WERI-Rb-1 (cell line): ENCODE measurements at places on chromosomes 16 and 17.
A peak's percentile ranks its signal among the peaks of the same experiment; 100 is the strongest.

GRCh38 chr17:77480509-77481215, 339.9 kb downstream of the SEC14L1 start:
- no peak for DNase-seq

- DNase-seq = no peak
Observed at GRCh38 chr17:49061524-49061943, 64.3 kb downstream of the IGF2BP1 start.

GRCh38 chr16:50273888-50274325, 7.6 kb downstream of the ADCY7 start:
- DNase-seq = no peak

GRCh38 chr17:48901241-48901640, 7.0 kb upstream of the UBE2Z start:
- DNase-seq = peak; percentile 60

- no peak for DNase-seq
Observed at GRCh38 chr17:72422204-72422504, 301.3 kb downstream of the SOX9 start.

- DNase-seq = no peak
Observed at GRCh38 chr16:83803811-83804210, 4.0 kb upstream of the HSBP1 start.

DNA sequence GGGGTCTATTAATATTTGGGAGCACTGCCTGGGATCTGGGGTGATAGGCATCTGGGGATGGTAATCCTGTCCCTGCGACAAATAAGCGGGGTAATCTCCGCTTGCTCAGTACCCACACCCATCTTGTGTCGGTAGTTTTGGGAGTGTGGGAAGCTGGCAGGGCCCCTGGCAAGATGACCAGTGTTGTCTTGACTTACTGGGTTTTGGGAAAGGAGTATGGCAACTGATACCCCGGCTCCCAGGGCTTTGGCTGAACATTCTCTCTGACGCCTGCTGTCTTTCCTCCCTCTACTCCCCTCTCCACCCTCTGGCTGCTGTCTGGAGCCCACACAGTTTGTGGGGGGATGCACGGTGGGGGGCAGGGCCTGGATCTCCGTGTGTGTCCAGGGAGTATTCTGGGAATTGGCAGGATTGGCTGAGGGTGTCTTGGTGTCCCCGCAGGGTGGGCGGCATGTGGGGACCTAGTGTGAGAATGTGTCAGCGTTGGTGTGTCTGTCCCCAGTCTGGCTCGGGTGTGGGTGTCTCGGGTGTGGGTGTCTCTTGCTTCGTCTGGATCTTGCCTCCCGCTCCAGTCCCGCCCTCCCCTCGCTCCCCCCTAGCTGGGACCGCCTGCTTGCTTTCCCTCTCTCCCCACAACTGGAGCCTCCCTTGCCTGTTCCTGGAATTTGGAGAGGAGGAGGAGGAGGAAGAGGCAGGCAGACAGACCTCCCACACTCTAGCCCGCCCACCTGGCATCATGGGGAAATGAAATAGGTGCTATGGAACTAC, 12.0 kb downstream of the RARA start:
- DNase-seq = no peak

- no peak for DNase-seq
Observed at GRCh38 chr16:56606476-56607108, 1.8 kb upstream of the MT2A start.

DNA sequence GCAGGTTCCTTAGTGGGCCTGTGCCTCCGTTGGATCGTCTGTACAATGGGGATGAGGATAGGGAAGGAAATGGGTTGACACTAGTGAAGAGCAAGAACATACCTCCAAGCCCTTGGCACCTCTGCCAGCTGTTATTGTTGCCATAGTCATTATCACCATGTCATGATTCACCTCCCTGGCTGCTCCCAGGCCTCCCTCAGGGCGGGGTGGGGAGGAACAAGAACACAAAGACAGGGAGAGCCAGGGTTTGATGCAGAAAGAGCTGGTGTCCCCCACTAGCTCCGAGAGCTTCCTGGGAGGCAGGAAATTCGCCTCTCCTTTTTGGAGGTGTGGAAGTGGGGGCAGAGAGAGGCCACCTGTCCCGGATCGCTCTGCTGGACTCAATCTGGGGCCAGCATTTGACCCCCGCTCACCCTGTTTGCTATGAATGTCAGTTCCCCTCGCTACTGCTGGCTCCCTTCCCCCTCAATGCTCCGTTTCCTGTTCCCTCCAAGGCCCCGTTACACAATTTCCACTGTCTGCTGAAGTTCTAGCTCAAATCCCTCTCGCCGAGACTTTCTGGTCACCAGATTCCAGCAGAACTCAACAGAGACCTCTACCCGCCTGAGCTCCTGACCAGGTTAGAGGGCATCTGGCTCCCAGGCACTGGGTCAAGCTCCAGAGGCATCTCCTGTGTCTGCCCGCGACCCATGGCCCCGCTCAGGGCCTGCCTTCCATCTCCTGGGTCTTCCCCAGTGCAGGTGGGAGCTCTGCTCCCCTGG, 9.1 kb downstream of the TIMP2 start:
- no peak for DNase-seq

GRCh38 chr17:79847698-79848369, 8.6 kb upstream of the CBX4 start:
- no peak for DNase-seq

- DNase-seq = no peak
Observed at GRCh38 chr17:43790311-43790940, 10.2 kb downstream of the CFAP97D1 start.

DNA sequence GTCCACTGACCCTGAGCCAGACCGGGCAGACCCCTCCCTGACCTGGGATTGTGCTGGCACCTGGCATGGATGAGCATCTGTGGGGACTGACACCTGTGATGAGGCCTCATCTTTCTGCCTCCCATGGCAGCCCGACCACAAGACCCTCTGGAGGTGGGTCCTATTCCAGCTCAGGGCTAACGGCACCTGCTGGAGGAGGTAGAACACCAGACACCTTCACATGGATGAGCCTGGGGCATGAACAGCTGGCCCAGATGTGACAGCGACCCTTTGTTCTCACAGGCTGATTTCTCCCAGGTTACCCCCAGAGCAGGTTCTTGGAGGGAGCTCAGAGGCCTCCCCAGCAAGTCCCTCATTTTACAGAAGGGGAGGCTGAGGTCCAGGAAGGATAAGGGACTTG, 46.4 kb upstream of the PIK3R6 start:
- DNase-seq = no peak

DNA sequence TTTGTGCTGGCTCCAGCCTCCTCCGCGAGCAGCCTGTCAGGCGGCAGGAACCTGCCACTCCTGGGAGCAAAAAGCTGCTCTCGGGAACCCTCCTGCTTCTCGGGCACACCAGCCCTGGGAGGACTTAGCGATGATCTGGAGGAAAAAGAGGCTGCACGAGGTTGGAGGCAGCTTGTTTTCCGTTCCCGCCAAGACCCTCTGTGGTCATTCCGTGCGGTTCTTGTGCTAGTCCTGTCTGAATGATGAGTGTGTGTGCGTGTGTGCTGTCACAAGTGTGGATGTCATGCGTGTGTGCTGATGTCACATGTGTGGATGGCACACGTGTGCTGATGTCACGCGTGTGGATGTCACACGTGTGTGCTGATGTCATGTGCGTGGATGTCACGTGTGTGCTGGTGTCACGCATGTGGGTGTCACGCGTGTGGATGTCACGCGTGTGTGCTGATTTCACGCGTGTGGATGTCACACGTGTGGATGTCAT, 150.0 kb downstream of the NPIPB11 start:
- DNase-seq = no peak

DNA sequence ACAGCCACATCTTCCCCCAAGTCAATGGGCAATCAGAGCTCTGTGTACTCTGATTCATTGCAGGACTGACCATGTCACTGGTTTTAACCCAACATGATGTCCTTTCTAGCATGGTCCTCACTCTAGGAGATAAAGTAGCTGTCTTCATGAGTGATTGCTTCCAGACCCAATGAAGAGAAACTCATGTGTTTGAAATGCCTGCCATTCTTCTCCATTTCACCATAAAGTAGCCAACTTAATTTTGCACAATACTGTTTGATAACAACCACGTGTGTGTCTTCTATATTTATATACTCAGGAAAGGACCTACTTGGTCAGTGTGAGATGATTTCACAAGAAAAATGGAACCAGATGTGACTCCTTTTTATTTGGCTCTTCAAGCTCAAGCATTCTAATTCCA, 172.5 kb downstream of the AXIN2 start:
- no peak for DNase-seq

DNA sequence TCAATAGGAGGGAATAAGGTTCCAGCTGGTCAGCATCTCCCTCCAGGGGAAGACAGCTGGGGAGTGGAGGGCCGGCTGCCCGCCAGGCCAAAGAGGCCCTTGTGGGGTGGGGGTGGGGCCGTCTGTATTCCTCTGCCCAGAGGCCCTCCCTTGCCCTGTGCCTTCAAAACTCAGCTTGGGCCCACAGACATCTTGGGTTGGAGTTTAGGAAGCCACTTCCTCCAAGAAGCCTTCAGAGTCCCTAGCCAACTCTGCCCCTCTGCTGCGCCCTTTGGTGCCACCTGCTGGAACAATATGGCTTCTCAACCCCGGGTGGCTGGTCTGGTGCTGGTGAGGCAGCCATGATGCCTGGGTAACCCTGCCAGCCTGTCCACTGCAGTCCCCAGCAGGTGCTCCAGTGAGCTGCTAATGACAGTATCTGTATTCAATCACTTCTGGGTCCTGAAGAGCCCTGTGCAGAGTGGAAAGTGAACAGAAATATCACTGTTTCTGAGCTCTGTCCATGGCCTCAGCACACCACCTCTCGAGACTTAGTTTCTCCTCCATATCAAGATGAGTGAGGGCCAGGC, 16.7 kb downstream of the HSD11B2 start:
- peak; percentile 71 for DNase-seq

DNA sequence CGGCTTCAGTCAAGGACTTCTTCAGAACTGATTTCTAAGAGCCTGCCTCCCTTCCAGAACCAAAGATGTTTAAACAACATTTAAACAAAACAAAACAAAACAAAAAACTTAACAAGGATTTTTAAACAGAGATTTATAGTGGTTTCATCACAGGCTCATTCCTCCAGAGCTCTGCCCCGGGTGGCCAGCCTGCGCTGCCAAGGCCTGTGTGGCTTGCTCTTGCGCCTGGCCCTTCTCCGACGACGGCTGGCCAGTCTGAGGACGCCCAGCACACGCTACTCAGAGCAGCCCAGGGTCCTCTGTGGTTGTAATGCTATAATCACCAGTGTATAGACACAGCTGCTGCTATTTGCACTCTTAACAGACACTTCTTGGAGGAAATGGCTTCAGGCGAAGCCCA, 307.2 kb upstream of the MYOCD start:
- DNase-seq = no peak

GRCh38 chr16:70605283-70605657, 41.1 kb upstream of the IL34 start:
- DNase-seq = no peak

DNA sequence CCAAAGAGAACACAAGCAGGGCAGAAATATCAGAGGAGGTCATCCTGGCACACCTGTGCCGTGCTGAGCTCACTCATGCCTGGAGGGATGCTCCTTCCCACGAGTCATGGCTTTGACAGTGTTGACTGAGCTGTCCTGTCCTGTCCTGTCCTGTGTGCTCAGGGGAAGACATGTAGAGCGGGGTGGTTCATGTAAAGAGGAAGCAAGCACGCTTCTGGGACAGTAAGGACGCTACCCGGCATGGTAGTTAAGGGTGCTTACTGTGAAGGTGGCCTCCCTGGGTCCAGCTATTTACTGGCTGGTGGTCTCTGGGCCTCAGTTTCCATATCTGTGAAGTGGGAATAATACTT, 398 bp downstream of the LGALS9 start:
- no peak for DNase-seq

DNA sequence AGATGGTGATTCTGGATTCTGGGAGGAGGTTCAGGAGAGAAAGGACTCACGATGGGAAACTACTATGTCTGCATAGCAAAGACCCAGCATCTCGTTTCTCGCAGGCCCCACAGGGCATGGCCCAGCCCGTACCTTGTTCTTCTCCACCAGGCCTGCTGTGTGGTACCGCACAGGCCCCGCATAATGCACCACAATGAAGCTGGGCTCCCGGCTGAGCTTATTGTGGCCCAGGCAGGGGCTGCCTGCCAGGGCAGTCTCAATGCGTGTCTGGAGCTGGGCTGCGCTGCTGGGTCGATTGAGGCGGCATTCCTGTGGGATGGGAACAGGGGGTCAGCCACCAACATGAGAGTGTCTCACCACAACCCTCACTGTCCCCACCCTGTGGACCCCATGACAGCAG, 20.4 kb downstream of the ZNHIT3 start:
- DNase-seq = no peak

GRCh38 chr17:69245617-69246016, 17.0 kb upstream of the ABCA10 start:
- no peak for DNase-seq

DNA sequence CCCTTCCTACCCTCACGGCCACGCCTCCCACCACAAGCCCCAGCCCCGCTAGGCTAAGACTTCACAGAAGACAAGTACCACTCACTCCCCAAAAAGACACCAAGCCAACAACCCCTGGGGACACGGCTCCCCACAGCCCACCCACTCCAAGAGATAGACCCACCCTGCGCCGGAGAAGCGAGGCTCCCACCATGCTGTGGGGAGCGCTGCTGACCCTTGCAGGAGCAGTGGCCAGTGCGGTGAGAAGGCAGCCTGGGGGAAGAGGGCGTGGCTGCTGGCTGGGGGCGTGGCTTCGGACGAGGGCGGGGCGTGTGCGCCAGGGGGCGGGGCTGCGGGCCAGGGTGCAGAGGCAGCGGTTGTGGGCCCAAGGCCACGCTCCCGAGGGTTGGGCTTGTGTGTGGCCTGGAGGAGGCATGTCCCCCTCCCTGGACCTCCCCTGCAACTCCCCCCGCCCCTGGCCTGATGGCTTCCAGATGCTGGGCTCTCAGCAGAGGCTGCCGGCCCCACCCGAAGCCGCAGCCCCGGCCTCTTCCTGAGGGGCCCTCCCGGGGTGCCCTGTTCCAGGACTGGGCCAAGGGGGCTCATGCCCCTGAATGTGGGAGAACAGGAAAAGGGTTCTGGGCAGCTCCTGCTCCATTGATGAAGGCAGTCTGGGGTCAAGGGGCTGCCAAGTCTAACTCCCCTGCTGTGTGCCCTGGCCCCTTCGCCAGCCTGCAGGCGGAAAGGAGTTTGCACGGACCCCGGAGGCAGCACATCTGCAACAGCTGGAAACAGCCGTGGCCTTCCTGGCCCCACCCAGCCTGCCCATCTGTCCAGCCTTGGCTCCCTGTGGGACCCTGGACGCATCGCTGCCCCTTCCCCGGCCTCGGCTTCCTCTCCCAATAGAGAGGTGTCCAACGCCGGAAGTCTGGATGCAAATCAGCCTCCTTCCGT, 9.1 kb downstream of the TFAP4 start:
- no peak for DNase-seq

GRCh38 chr16:64452446-64452845, 669.4 kb downstream of the CDH11 start:
- DNase-seq = no peak

- DNase-seq = no peak
Observed at GRCh38 chr17:46868689-46869187, 17.4 kb downstream of the WNT9B start.
